ENCODE measurements at places on chromosomes 6 and 20.

DNA sequence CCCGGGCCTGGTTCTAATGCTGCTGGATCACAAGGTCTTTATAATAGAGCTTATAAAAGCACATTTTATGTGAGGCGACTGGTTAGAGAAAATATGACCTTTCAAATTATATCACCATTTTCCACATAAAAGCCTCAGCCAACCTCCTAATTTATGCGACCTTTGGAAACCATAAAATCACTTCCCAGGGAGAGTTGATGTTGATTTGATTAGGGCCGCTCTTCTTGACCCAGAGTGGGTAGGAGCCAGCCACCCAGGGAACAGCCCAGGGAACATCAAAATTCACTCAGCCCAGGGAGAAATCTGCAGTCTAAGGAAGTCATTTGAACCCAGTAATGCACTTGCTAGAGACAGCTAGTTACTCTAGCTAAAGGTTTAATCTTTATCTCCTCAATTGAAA, 79.8 kb upstream of the TENT5A start:
- no peak for DNase-seq

DNA sequence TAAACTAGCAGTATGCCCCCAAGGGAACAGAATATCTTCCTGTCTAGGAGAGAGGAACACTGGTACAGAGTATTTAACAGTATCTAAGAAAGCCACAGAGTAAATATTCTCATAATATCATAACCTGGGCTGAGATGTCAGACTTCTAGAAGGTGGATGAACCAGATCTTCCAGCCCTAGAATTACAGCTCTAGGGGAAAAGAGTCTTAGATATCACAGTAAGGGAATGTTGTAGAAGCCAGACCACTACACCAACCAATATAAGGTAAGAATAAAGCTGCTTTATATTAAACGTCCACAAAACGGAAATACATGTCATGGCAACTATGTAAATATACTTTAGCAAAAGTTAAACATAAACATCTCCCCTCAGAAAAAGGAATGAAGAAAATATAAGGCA, 12.4 kb downstream of the SERINC1 start:
- DNase-seq = no peak

GRCh38 chr20:36487069-36487468, 54.2 kb upstream of the MYL9 start:
- DNase-seq = no peak

DNA sequence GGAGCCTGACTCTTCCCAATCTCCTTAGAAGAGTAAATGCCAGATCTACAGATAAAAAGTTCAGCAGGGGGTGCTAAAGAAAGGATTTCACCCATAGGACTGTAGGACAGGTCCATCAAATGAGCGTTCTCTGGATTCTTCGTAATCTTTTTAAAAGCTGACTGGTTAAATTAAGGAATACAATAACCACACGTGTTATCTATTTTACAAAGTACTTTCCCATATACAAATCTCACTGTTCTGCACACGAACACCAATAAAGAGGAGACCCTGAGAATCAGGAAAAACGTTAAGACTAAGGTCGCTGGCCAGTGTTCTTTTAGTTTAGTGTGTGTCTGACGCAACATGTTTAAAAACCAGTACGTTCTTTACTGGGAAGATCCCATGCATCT, 542 bp downstream of the TUBE1 start:
- DNase-seq = no peak

DNA sequence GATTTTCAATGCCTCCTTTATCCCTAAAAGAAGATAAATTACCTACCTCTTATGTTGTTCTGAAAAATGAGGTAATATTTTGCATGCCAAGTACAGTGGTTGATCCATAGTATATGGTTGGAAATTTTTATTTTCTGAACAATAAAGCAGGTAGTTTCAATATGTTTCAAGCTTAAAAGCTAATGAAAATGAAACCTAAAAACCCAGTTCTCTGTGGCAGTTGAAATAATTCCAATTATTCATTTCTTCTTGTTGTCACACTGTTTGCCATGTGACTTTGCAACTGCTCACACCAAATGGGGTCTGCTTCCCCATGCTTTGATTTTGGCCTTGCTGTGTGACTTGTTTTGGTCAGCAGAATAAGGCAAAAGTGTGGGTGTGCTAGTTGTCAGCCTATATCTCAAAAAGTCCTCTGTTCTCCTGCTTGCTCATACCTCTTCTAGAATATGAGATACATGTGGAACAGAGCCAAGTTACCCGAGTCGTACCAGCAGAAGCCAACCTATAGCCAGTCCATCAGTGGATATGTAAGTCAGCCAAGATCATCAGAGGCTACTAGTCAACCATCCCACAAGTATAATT, 197.2 kb upstream of the THEMIS start:
- no peak for DNase-seq

DNA sequence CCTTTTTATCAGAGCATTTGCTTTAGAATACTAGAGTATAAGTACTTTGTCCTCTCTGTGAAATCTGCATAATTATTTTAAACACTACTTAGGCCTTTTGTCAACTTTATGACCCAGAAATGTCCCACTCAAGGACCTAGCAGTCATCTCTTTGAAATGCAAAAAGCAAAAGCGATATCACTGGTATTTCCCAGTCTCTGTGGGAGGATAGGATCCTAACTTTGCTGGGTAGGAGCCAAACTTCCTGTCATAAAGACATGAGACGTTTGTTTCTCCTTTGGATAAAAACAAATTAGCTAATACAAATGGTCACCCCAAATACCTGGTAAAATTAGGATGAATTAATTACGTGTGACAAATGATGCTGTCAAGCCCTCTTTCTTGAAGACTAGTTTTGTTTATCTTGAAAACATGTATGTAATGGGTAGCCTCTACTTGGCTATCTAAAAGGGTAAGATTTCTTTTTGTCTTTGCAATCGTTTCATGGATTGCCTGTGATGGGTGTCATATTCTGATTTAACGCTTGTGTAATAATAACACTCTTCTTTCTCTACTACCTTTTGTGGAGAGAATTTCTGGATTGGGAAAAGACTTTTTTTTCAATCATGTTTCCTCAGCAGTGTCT, 36.2 kb downstream of the DCDC2 start:
- no peak for DNase-seq

GRCh38 chr20:5495939-5496338, 179.2 kb upstream of the PROKR2 start:
- DNase-seq = no peak

DNA sequence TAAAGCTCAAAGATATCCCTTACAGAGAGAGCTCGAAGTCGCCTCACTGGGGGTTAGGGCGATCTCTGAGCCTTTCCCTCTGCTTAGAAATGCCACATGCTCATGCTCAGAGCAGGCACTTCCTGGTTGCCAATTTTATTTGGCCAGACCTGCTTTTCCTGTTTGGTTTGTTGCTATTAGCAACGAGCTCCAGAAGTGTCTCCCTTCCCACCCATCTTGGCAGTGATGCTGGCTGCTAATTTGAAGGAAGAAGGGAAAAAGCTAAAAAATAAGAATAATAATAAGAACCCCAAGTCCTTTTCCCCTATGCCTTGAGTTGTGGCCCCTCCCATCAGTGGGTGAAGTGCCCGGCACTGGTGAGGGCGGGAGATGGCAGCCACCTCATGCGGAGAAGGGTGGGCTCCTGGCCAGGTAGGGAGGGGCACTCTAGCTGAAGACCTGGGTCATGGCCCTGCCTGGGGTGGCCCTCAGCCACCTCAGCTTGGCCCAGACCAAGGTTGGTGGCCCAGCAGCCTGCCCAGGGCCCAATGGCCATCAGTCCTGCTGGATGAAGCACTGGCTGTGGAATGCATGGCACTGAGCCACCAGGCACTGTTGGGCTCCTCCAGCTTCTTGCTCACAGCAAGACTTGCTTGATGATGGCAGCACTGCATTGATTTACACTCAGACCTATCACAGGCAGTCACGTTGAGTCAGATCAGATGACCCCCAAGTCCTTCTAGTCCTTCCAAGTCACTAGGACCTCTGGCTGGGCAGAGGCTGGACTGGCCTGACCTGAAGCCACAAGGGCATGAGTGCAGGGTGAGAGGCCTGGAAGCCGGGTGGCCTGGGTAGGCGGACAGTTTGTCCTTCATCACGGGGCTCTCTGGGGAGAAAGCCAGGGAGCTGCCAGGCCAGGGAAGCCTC, 79.0 kb downstream of the SYNJ2 start:
- DNase-seq = no peak

GRCh38 chr6:146670161-146670560, 71.4 kb downstream of the ADGB start:
- DNase-seq = no peak

DNA sequence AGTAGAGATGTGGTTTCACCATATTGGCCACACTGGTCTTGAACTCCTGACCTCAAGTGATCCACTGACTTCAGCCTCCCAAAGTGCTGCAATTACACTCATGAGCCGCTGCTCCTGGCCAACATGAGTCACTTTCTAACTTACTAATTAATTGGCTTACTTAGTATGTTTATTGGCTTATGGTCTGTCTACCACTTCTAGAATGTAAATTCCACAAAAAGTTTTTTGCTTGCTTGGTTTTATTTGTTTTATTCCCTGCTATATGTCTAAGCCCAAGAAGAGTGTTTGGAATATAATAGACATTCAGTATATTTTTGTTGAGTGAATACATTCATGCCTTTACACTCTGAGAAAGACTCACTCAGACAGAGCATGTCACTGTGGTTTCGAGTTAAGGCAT, 86.0 kb downstream of the SAMD3 start:
- DNase-seq = no peak

- DNase-seq = no peak
Measured at GRCh38 chr6:3542032-3542640, 85.3 kb upstream of the SLC22A23 start.

- peak; percentile 93 for DNase-seq
Measured at GRCh38 chr6:35731736-35732532, 4.9 kb upstream of the ARMC12 start.

GRCh38 chr6:340991-341827, 48.9 kb downstream of the DUSP22 start:
- DNase-seq = no peak

DNA sequence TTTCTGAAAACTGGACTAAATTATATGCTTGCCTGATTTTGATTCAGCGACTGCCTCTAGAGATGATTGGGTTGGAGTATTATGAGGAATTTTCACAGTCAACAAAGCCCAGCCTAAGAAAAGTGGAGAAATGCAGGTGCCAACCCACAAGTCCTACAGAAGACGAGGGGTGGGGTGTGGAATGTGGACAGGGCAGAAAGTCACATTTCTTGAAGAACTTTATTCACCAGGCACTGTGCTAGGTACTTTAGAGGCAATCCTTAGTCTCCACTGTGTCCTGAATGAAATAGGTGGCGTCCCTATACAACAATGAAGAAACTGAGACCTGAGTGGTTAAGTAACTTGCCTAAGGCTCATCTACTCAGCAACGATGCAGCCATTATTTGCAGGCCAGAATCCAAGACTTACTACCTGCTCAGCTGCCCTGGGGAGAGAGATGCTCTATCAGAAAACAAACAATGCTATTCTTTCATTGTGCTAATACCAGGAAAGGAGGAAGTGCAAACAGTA, 106.3 kb downstream of the RNF144B start:
- DNase-seq = no peak

GRCh38 chr20:50392138-50392866, 117.9 kb upstream of the PTPN1 start:
- no peak for DNase-seq

- no peak for DNase-seq
Measured at GRCh38 chr6:154815938-154816820, 83.0 kb downstream of the SCAF8 start.

GRCh38 chr20:58306421-58307261, 2.9 kb upstream of the RAB22A start:
- peak; percentile 27 for DNase-seq

GRCh38 chr6:111533087-111533784, 50.2 kb upstream of the REV3L start:
- no peak for DNase-seq

- DNase-seq = no peak
Measured at GRCh38 chr6:87738000-87738399, 36.0 kb upstream of the AKIRIN2 start.

DNA sequence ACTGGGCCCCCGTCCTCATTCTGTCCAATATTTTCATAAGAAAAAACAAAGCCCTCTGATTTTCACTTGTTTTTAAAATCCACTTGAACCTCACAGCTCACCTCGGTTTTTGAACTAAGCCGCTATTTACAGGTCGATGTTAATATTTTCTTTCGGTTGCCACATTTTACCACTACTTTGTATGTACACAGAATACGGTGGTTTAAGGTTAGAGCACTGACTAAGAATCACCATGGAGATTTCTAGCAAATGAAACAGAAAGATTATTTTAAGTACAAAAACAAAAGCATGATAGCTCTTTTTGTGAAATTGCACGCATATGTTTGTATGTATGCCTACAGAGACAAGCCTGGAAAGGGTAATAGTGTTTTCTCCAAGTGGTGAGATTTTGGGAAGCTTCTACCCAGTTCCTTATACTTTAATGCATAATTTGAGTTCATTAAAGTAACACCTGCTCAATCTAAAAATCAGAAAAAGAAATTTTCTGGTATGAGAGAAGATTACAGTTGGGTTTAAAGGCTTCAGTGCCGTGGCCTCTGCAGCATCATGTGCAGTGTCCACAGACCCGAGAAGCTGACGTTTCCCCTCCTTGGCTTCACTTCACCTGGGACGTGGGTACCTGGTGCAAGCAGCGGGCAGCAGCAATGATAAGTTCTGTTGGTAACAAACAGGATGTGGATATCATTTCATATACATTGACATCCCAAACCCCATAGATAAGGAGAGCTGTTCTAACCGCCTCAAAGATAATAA, 144.0 kb downstream of the UST start:
- no peak for DNase-seq

DNA sequence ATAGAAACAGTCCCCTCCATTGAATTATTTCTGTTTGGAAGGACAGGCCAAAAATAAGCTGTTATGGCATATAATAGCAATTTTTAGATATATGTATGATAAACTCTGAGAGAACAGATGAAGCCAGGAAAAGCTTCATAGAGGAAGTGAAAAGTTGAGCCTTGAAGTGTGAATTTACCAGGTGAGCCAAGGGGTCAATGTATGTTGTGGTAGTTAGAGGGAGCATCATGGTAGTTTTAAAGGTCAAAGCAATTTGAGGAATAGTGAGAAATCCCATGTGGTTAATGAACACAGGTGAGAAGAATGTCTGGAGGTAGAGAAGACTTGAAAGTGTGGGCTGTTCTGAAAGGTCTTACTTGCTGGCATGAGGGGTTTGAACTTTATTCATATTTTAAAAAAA, 47.0 kb downstream of the COL19A1 start:
- DNase-seq = no peak

- DNase-seq = no peak
Measured at GRCh38 chr6:13296536-13296997, 31.8 kb downstream of the TBC1D7 start.

DNA sequence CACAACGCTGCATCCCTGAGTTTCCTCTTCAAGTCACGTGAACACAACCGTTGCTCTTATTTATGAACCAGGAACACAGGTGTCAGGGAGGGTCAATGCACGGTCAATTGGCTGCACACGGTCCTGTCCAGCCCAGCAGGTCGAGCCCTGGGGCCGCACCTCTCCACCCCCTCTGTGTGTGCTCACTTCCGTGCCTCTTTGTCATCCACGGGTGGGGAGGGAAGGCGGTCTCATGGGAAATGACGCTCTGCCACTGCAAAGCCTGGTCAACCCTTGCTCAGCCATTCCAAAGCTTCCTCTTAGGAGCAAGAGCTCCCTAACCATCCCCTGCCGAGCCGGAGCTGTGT, 38.7 kb downstream of the DACT2 start:
- no peak for DNase-seq

- DNase-seq = no peak
Measured at GRCh38 chr20:49446808-49447207, 35.7 kb downstream of the KCNB1 start.

GRCh38 chr6:44407951-44408670, 20.6 kb downstream of the CDC5L start:
- no peak for DNase-seq

All from stimulated activated CD8-positive, alpha-beta memory T cell treated with anti-CD3 and anti-CD28 coated beads, Interleukin-4, amount 100 ng/mL, for 24 hours (primary cell).